ENCODE measurements at places on chromosomes 5 and 9.

DNA sequence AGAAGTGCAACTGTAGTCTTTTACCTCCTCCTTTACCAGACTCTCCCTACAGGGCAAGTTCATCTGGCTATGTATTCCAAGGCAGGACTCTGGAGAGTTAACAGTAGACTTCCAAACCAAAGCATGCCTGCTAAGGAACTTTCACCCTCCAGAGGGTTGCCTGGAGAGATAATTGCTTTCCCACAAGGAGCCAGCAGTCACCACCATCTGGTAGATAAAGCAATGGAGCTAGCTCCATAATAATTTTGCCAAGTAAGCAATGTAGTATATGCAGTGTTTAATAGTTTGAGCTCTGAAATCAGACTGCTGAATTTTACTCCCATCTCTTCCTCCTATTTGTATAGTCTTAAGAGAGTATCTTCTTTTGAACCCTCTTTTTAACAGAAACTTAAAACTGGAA is 566.8 kb upstream of the PTGER4 start:
- no peak for DNase-seq

GRCh38 chr9:94950040-94950578 is 223.6 kb downstream of the AOPEP start:
- no peak for DNase-seq

DNA sequence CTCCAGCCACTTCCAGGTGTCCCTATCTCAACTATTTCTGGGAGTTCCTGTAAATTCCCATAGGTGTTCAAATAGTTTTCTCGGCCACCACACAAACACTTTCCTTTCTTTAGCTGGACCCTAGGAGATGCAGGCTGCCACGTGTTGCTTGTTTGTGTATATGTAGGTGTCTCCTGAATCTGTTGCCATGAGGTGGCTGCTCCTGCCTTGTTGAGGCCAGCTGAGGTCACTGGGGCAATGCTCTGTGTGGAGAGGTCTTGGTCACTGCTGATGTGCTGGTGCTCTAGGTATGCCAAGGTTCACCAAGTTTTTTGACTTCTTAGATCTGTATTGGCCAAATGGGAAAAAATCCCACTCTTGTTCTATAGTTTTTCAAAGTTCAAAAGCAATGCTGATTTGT is 132.5 kb upstream of the CHD1 start:
- peak; percentile 5 for DNase-seq

DNA sequence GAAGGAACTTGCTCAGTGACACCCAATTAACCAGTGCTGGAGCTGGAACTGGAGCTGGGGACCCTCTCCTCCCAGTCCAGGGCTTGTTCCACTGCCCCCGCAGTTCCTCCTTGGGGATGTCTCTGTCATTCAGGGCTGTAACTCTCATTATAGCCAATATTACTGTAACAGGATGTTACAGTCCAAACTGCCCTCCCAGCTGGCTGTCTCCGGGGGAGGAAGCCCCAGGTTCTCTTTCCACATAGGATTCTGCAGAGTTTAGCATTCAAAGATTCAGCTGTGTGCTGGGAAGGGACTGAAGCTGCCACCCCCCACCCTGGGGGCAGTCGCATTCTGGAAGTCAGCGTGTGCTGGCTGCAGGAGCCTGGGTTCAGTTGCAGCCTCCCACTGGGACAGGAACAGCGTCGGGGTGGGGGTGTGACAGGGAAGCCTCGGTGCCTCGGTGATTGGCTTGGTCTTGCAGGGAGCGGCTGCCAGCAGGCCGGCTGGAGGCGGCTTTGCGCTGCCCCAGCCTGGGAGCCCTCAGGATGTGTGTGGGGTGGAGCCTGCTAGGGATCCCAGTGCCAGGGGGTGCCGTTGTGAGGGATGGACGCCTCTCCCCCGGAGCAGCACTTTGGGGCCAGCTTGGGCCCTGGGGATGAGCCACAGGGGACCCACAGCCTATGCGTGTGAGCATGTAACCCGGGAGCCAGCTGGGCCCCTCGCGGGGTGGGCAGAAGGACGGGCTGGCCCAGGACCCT is 101.1 kb downstream of the RGS3 start:
- peak; percentile 95 for DNase-seq

GRCh38 chr5:89128906-89129625 is 246.1 kb upstream of the MEF2C start:
- no peak for DNase-seq

DNA sequence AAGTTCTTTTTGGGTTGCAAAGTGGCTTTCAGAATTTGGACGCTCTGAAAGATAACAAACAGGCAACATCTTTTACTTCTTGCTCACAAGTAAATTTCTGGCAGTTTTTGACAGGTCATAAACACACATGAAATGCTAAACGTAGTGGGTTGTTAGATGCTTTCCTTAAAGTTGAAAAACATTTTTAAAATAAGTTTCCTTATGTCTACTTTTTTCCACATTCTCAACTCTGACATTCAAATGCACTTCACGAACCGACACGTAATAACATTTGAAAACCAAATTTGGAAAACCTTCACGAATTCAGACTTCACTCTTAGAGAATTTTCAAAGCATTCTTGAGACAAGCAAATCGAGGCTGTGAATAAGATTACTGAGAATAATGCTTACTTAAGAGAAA is 26.9 kb downstream of the MTX3 start:
- DNase-seq, result no peak

- peak; percentile 57 for DNase-seq
These were observed 183.0 kb downstream of the GLIS3 start for GRCh38 chr9:4116723-4117460.

- peak; percentile 16 for DNase-seq
These were observed 7.4 kb upstream of the RNF183 start for GRCh38 chr9:113310538-113310937.

DNA sequence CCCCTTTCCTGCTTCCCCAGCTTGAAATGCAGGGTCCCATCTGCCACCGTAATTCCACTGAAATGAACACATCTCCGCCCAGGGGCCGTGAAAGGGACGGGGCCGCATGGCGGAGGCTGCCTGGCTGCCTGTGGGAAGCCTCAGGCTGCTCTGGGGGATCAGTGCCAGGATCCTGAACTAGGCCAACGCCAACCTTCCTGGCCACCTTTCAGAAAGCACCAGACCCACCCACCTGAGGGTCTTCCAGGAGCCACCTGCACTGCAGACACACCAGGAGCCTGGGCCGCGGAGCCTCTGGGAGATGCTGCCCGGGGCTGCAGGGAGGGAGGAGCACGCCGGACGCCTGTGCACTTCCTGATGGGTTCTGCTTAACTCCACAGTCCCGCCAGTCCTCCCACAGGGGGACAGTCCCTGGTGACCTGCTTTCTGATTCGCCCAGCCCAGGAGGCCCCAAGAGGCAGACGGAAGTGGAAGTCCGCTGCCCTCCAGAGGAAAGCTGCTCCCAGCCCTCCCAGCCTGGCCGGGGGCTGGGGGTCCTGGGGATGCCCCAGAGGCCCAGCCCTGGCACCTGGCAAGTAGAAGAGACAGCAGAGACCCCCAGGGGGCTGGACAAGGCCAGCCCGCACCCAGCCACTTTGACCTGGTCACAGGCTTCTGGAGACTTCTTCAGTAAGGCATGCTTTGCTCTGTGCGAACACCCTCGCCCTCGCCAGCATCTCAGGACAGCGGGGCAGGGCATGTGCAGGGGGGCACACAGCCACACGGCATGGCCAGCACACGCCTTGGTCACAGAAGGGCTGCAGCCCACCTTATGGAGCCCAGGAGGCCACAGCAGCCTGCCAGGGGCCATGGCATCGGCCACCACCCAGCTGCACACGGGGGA is at the start of gene CARD9:
Gene CARD9 (minus strand): TSS at position 370 of the 883 bp plus-strand sequence. CDS start 1,591 bp downstream, outside the sequence.
- DNase-seq, result no peak

DNA sequence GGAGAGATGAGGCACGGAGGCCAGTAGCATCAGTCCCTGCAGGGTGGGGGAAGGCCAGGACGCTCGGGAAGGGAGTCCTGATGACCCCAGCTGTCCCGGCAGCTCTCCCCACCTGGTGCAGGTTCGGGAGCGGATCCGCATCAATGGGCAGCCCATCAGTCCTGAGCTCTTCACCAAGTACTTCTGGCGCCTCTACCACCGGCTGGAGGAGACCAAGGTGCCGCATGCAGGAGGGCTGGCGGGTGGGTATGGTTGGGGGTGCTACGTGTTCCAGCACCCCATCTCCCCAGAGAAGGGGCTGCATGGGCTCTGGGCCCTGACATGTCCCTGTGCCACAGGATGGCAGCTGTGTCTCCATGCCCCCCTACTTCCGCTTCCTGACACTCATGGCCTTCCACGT is 4.2 kb downstream of the FPGS start:
- no peak for DNase-seq

GRCh38 chr9:72773570-72773969 is 179.3 kb downstream of the ALDH1A1 start:
- no peak for DNase-seq

DNA sequence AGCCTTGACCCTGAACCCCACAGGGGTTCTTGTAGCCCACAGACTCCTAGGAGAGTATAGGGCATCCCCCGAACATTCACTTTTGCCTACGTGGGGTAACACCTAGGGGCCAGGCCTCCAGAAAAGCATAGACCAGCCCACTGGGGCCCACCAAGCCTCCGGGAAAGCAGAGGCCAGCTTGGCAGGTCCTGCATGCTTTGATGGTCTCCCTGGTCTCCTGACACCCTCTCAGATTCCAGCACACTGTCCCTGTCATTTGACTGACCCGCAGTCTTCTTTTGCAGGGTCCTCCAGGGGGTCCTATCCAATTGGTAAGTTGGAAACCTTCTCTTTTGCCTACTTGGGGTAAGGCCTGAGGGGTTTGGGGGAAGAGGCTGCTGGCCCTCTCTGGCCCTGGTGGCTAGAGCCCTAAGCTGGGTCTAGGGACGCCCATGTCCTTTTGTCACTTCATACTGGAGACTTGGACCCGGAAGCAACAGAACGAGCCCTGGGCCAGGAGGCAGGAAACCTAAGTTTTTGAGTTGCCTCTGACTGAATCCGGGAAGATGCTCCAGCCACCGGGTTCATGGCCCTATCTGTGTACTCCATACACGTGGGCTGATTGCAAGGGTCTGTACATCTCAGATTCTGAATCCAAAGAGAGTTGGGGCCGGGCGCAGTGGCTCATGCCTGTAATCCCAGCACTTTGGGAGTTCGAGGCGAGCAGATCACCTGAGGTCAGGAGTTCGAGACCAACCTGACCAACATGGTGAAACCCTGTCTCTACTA is 20.9 kb upstream of the ORM1 start:
- DNase-seq, result no peak

DNA sequence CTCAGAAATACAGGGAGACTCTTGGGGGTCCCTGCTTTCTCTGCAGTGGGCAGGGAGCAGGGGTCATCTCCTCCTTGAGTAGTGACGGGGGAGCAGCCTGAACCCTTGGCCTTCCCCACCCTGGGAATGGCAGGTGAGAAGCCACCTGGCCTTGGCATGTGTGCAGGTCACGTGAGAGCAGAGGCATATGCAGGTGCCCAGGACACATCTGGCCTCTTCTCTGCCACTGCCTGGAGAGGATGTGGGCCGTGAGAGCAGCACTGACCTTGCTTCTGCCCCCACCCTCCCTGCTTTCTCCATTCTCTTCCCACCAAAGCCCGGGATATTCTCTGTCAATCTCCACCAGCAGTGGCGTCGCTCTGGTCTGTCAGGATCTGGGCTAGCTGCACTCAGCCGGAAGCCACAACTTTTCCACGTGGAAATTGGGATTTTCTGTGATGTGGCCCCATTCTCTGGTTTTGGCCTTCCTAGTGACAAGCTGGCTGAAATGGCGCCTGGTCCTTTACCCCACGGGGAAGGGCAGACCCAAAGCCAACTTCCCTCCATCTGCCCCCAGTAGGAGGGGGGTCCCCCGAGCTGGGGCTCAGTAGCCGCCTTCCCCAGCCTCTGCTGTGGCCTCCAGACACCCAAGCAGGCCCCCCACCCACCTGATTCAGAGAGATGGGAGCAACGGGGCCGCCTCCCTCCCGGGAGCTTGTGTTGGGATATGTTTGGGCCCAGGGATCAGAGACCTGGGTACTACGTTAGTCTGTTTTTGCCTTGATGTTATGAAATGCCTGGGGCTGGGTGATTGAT is 70.4 kb upstream of the FCN1 start:
- DNase-seq, result no peak

- peak; percentile 72 for DNase-seq
These were observed 898 bp downstream of the STC2 start for GRCh38 chr5:173327084-173327947.

DNA sequence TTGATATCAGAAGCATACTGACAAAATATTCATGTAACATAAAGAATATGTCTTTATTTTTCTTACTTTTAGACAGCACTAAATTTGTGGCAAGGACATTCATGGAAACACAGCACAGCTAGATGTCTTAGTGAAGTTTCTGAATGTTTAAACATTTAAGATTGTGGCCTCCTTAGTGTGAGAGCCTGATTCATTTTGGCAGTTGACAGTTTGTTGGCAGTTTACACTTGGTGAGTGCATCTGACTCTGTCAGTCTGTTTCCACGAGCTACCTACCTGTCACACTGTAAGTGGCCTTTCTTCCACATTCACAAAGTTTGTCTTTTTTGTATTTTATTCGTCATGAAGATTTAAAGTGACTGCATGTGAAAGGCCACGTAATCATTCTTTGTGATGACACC is 436.8 kb downstream of the TUSC1 start:
- no peak for DNase-seq

DNA sequence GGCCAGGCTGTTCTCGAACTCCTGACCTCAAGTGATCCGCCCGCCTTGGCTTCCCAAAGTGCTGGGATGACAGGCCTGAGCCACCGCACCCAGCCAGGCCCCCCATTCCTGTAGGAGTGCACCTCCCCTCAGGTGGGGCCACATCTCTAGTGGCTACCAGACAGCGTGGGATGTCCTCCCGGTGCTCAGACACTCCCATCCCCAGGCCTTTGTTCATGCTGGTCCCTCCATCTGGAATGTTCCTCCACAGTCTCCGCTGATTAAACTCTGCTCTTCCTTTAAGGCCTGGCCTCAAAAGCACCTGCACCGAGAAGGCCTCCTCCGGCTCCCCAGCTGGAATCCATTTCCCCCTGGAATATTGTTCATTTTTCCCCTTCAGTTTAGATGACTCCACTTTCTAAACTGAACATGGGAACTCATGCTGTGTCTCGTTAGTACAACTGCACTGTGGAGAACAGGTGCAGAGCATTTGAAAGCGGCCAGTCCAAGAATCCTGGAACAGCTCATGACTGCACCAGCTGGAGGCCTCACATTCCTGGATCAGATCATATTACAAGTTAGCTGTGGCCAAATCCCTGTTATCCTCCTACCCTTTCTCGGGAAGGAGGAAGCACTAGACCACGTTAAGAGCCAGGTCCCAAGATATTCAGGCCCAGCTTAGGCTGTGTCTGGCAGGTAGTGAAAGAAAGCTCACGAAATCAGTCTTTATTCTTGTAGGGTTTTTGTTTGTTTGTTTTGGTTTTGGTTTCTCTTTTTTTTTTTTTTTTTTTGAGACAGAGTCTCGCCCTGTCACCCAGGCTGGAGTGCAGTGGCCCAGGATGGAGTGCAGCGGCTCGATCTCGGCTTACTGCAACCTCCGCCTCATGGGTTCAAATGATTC is 10.8 kb upstream of the PRRC2B start:
- DNase-seq, result peak; percentile 83

- DNase-seq, result no peak
These were observed 104.0 kb downstream of the MAMDC2 start for GRCh38 chr9:70147651-70148050.

- DNase-seq, result peak; percentile 46
These were observed 13.1 kb upstream of the IFNA5 start for GRCh38 chr9:21317956-21318923.

Measured in GM03348 (cell line).